ENCODE measurements at places on chromosomes 5 and 9.

- DNase-seq = no peak
Measured at GRCh38 chr5:39815711-39816110, 390.9 kb upstream of the DAB2 start.

- DNase-seq = no peak
Measured at GRCh38 chr5:34611464-34612415, 44.4 kb upstream of the RAI14 start.

DNA sequence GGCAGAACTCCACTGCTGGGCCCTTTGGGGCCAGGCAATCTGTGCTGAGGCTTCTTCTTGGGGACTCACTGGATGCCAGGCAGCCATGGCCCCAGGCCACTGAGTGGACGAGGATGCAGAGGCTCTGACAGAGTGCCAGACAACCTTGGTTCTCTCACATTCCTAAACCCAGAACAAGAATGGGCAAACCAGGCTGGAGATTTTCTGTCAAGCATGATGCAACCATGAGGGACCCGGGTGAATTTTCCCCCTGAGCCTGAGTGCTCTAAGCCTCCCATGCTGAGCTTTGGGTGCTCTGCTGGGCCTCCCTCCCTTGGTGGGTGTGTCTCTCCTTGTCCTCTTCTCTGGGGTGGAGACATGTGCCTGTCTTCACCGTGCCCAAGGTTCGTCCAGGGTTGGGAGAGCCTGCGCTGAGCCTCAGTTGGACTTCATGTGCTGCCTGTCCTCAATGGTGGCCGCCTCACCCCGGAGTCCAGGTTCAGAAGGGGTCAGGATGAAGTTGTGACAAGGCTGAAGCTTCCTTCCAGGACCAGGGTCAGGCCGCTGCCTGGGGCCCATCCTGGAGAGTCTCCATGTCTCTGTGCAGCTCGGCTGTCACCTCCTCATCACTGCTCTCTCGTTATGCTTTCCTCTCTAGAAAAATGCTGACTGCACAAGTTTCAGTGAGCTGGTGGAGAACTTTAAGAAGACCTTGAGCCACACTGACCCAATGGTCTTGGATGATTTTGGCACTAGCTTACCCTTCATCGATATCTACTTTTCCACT, 24.1 kb downstream of the PITX1 start:
- no peak for DNase-seq

- no peak for DNase-seq
Measured at GRCh38 chr5:30604648-30605262, 588.7 kb upstream of the CDH6 start.

- DNase-seq = no peak
Measured at GRCh38 chr5:74232276-74232675, 408.3 kb downstream of the ENC1 start.

- no peak for DNase-seq
Measured at GRCh38 chr9:134566936-134567335, 74.7 kb upstream of the COL5A1 start.

DNA sequence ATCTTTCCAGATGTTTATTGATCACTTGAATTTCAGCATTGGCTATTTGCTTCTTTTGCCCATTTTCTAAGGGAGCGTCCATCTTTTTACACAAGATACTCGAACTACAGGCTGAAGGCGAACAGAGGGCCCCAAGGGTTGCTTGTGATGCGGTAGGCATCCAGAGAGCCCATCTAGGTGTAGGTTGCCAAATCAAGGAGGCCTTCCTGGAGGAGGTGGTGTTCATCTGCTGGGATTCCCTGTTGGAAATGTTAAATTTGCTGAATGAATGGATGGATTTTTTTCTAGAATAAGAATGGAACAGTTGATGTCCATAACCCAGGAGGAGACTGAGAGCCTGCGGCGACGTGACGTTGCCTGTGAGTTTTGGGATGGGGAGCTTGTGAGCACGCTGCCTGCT, 31.4 kb downstream of the LRSAM1 start:
- no peak for DNase-seq

GRCh38 chr5:98464737-98465330, 308.6 kb upstream of the RGMB start:
- DNase-seq = no peak

DNA sequence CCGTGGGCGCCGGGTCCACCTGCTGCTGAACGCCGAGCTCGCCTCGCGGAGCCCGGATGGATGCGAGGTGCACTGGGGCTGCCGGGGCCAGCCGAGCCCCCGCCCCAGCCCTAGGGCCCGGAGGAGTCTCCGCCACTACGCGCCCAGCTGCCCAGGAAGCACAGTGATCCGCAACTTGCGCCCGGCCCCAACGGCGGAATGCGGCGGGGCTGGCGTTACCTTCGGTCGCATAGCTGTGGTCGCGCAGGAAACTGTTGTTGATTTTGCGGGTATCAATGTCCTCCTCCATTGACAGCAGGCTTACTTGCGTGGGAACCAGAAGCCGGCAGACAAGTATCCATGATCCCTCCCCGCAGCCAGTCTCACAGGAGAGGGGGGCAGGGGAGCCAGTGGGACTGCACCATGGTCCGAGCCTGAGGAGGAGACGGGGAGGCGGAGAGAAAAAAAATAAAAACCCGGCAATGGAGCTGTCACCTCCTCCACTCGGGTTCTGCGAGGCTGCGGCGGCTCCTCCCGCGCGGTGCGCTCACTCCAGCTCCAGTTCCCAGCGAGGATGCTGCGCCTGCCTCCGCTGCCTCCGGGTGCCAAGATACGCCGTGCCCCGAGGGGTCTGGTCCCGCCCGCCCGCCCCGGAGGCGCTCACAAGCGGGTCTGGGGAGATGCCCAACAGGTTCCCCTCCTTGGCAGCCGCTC, 628 bp downstream of the PPP2R2B start:
- DNase-seq = peak; percentile 42

GRCh38 chr5:96742538-96742937, 65.2 kb downstream of the ERAP1 start:
- DNase-seq = no peak

GRCh38 chr5:96651047-96651446, 11.1 kb upstream of the CAST start:
- no peak for DNase-seq

- DNase-seq = no peak
Measured at GRCh38 chr9:98506422-98507054, 202.2 kb downstream of the GABBR2 start.

- DNase-seq = no peak
Measured at GRCh38 chr9:130913599-130914416, 17.2 kb upstream of the QRFP start.
